ENCODE measurements at places on chromosomes 2 and 18.

GRCh38 chr18:48531082-48531403 is 7.8 kb upstream of the CTIF start:
- no peak for DNase-seq

- no peak for DNase-seq
Measured at GRCh38 chr18:77254711-77255405, 5.2 kb downstream of the GALR1 start.

GRCh38 chr2:224659714-224660113 is 56.5 kb downstream of the CCDC195 start:
- DNase-seq = no peak

GRCh38 chr2:70247364-70248180 is 856 bp downstream of the TIA1 start:
- DNase-seq = peak; percentile 6

DNA sequence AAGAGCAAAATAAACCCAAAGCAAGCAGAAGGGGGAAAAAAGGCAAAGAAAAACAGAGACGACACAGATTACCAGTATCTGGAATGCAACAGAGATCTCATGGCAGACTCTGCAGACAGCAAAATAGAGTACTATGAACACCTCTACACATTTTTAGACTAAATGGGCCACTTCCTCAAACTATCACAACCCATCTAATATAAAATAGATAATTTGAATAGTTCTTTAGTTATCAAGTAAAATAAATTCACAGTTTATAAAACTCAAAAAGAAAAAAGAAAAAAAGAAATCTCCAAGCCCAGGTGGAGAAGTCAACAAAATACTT is 16.6 kb downstream of the SESTD1 start:
- no peak for DNase-seq

DNA sequence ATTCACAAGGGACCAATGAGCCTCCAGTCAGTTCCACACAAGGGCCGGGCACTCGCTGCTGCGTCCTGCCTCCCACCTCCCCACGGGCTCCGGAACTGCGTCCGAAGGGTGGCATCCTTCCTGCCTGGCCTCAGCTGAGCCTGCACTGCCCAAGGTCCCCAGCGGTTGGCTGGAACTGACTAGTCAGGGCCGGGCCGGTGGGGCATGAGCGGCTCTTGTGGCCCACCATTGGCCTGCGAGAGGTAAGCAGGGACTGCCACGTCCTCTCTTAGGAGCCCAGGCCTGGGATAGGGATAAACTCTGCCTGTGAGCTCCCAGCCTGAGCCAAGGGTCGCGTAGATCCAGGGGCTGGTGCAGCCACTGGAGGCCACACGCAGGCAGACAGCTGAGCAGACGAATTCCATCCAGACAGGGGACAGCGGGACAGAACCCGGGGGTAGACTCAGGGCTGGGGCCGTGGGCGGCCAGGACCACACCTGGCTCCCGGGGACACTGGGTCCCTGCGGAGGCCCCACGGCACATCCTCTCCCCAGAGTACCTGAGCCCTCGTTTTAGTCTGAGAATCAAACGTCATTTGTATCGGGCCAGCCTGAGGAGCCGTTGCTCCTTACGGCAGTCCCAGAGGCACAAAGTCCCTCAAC is 148.4 kb downstream of the ZNF516 start:
- no peak for DNase-seq

DNA sequence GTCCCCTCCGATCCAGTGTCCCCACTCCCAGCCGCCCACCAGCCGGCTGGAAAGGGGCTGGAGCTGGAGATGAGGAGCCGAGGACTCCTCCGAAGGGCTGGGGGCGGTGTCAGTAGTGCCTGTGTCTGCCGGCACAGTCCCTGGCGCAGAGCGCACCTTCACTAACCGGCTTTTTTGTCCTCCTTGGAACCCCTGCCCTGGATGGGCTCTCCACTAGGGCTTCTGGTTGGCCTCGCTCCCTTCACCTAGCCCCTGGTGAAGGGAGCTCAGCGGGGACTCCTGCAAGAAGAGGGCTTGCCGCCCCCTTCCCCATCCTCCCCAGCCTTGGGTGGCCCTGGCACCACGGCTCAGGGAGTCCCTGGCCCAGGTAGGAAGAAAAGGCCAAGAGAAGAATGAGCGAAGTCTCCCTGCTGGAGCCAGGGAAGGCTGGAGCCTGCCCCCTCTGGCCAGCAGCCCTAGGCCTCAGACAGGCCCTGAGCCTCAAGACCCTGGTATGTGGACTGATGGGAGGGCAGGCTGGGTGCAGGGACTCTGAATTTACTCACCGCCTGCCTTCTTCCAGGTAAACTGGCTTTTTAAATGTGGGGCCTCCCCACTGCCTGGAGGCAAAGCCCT is 570 bp upstream of the ECEL1 start:
- DNase-seq = no peak

- no peak for DNase-seq
Measured at GRCh38 chr2:157290525-157290924, 33.0 kb downstream of the GALNT5 start.

Data from CD4-positive, alpha-beta T cell treated with Interleukin-17A for 1 hour (primary cell).